NCI-H1930 (cell line): ENCODE measurements at places on chromosomes 7 and 10.

DNA sequence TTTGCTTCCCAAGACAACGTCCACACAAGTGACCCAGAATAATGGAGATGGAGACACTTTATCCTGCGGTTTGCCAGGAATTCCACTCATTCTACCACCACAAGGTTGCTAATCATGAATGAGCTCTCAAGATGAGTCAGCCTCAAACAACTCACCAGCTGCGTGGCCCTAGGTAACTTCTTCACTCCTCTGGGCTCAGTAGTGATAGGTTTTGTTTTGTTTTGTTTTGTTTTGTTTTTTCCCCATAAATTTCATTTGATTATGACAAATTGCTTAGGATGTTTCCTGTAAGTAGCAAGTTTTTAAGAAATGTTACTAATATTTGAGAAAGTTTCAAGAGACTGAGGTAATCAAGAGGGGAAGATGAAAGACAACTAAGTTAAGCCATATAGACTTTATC lies 286.8 kb downstream of the PARD3 start:
- DNase-seq, result no peak

- no peak for DNase-seq
Measured at GRCh38 chr10:42690449-42691360, 52.3 kb upstream of the ZNF33B start.

- DNase-seq, result peak; percentile 83
Measured at GRCh38 chr7:133310232-133310862, 57.5 kb downstream of the EXOC4 start.

GRCh38 chr10:42491001-42491592 lies 147.3 kb downstream of the ZNF33B start:
- no peak for DNase-seq
